H54 (cell line): ENCODE measurements at places on chromosomes 3 and 15.

DNA sequence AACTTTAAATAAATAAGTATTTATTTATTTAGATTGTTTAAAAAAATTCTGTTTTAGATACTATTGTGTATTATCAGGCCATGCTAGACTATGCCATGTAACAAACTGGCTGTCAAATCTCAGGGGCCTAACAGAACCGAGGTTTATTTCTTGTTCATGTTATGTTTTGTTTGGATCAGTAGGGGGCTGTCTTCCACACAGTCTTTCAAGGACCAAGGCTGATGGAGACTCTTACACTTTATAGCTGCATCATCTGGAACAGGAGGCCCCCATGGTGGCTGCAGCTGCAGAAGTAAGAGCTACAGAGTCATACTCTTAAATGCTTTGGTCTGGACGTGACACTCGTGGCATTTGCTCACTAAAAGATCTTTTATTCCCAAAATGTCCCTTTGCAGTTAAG lies 33.0 kb upstream of the ARL14 start:
- no peak for DNase-seq

- DNase-seq, result no peak
These were observed 38.1 kb downstream of the HSPBAP1 start for GRCh38 chr3:122755491-122755890.

DNA sequence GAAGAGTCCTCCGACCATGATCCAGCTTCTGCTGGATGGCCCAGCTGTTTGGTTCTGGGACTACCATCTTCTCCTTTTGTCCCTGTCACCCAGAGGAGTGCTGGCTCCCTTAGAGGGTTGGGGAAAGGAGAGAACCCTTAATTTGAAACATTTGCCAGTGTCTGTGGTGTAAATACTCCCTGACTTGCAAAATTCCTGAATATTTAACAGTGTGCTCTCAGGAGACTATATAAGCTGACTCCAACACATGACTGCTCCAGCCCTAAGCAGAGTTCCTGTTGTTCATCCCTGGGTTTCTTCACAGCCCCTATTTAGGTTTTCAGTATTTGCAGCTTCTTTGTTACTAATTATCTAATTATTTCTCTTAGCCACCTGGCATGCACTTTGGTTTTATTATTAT lies 133.1 kb downstream of the CPNE4 start:
- no peak for DNase-seq

GRCh38 chr3:133283958-133284807 lies 115.7 kb upstream of the BFSP2 start:
- DNase-seq, result no peak

DNA sequence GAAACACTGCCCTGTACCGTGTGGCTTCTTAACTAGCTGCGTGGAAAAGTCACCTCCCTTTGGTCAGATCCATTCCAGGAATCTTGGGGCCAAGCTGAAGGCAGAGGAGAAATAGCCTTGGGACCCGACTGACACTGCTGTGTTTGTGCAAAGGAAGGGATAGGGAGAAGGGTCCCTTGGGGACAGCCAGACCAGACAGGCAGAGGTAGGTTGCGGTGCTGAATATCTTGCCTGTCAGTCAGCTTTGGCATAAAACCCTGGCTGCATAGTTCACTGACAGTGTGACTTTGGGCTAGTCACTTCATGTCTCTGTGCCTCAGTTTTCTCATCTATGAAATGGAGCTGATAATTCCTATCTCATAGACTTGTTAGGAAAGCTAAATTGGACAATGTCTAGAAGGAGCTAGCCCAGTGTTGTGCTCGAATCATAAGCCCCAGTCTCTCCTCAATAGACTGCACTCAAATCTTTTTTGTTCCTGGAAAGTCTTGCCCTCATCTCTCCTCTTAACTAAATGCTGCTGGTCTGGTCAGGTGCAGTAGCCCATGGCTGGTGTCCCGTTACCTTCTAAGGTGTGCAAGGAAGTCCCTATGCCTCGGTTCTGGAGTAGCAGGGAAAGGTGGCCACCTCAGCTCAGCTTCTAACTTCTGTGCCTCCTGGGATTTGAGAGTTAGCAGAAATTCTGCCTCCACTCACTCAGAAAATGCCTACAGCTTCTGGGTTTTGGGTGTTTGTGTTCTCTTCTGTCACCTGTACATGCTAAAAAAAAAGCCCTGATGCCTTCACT lies 25.8 kb downstream of the FGD5 start:
- no peak for DNase-seq

DNA sequence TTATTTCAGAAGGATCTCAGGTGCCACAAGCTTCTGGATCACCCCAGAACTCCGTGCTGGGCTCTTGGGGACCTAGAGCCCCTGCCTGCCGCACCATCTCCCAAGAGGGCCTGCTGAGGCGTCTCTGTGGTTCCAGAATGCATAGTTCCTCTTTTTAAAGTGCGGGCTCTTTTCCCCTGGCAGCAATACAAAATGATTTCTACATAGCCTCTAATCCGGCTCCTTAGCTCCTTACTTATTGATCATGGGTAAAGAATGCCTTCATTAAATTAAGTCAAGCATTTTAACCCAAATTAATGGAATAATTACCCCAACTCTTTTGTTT lies 121.9 kb downstream of the ATP10A start:
- no peak for DNase-seq
